Right ventricle myocardium superior (tissue), 1 donor: ENCODE measurements at places on chromosomes 7 and 10. TPM values are rescaled to one million over a fixed set of nuclear protein-coding genes. Genes with fewer than 3 reads are reported as not detected.

HTR7 gene
- 0.16 TPM for total RNA-seq

OR2A5 gene
- total RNA-seq: not detected

HOXA10 gene
- total RNA-seq: not detected

PAXIP1 gene
- total RNA-seq: 5.5 TPM

PAX4 gene
- not detected for total RNA-seq

SRGN gene
- 37.5 TPM for total RNA-seq

CYP2W1 gene
- not detected for total RNA-seq

MSRB2 gene
- total RNA-seq: 166 TPM

FGL2 gene
- 11.5 TPM for total RNA-seq

SEPHS1 gene
- 27.8 TPM for total RNA-seq

CFAP46 gene
- total RNA-seq: 1.9 TPM

TEX47 gene
- not detected for total RNA-seq

SPDYE2 gene
- not detected for total RNA-seq

CHRM2 gene
- 72.1 TPM for total RNA-seq

- no peak for DNase-seq
Measured at GRCh38 chr7:158432369-158433341, 155.0 kb downstream of the PTPRN2 start.

DNA sequence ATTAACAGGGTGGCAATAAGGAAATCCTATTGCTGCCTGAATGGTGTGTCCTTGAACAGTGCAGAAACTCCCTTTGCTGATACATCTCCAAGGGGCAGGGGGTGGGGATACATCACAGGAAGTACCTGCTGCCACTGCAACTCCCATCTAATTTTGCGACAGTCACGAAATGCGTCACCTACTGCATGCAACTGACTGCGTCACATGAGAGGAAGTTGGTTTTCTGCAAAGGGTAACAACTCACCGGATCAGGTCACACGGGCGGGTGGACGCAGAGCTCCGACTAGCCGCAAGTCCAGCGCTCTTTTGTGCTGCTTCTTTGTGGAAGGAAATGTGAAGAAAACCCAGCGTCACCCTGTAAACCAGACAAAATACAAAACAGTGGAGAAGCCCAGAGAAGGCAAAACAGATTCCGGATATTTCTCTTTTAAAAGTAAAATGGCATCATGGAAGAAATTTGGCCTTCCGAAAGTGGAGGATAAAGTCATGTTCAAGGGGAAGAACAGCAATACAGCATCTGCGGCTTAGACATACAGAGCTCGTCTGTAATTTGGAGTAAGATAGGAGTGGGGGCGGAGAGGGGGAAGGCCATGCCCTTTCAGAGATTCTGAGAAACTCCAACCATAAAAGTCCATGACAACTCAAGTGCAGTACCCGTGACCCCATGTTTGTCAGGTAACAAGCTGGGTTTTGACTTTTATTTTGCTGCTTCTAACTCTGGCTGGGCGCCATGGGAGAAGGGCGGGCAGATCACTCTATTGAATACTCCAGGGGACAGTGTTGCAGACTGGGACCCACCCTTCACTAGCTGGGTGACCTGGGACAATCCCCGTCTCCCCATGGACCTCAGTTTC, 32.3 kb upstream of the PLEKHS1 start:
- DNase-seq: no peak

DNA sequence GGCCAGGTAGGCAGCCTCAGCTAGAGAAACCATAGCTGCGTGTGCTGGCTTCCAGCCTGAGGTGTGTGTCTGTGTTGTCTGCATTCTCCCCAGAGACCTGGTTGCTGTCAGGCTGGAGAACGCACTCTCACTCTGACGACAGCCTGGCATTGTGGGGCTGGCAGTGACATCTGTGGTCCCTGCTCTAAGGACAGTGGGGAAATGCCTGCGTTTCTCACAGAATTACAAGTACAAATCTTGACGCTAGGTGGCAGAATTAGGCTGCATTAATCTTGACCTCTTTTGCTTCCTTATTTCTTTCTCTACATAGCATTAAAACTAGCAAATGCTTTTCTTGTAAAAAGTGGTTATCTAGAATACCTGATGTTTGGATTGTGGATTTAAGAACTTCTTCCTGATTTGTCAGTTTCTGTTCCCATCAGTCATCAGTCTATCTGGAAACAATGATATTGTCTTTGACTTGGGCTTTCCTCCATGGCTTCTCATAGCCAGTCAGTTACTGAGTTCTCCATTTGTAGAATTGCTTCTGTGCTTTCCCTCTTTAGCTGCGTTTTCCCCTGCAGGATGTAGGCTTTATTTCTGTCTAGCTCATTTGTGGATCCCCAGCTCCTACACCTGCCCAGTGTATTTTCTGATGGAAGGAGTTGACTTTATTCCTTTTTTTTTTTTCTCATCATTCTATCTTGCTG, 86.0 kb downstream of the FANK1 start:
- no peak for DNase-seq

GRCh38 chr10:127577376-127578258, 28.5 kb downstream of the NPS start:
- no peak for DNase-seq

- no peak for DNase-seq
Measured at GRCh38 chr10:230758-231157, 95.5 kb downstream of the ZMYND11 start.

- no peak for DNase-seq
Measured at GRCh38 chr10:32180390-32181280, 124.4 kb upstream of the KIF5B start.

DNA sequence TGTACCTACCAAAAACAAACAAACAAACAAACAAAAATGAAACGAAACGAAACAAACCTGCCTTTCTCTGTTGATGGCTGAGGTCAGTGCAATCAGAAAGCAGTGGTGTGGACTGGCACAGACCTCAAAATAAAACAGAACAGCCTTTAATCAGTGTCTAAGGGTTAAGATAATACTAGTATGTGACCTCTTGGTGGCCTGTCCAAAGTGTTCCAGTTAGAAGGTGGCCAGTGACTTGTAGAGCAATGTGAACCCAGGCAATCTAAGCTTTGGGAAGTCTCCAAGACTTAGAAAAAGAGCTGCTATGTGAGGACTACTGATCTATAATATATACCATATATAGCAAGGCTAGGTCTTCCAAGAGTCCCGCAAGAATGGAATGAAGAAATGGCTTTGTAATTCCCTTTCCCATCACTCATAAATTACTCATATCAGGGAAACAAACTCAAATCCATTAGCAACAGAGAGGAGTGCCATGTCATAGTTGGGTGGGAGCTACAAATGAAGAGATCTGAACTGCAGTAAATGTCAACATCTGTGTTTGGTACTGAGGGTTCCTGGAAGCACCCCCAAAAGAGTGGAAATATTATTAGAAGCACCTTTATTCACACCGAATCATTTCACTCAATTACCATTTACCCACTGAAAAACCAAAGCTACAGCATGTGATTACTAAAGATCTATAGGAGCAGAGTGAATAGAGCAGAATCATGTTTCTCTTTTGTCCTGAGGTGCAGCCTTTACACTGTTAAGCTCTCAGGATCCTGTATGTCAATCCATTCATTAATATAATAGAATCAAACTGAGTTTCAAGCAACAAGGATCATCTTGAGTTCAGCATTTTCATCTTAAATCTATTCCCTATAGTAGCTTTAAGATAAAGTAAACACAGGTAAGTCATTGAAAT, 28.0 kb downstream of the ABLIM1 start:
- DNase-seq: no peak

DNA sequence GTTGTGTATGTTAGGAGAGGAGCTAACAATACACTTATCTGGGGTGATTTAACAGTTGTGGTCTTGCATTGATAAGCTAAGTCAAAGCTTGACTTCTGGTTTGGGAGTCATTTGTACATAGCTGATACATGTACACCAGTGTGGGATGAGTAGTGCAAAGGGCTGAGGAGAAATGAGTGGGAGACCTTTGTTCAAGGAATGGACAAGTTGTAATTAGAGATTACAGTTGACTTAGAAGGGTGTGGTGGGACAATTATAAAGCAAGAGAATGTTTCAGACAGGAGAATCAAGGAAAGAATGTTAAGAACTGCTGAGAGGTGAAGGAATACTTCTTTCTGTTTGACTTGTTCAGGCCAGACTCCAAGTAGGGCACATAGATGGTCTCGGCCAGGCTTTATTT, 209.7 kb upstream of the STEAP4 start:
- DNase-seq: no peak

GRCh38 chr10:123097039-123097438, 38.7 kb upstream of the HMX3 start:
- DNase-seq: no peak

GRCh38 chr7:79806161-79806734, 328.4 kb upstream of the GNAI1 start:
- no peak for DNase-seq

DNA sequence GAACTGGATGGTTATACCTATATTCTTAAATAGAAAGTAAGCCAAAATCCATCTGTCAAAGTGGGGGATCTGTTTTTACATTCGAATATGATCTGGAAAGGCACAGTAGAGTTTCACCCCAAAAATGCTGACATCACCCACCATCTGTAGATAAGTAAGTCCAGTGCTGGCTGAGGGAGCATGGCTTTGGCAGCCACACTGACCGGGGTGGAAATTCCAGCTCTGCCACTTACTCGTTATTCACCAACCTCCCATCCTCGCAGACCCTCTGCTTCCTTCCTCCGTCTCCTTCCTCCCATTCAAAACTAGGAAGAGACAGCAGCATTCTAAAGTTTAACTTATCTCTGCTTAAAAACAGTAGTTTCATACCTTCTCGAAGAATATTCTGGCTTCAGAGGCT, 84.9 kb upstream of the GATA3 start:
- DNase-seq: no peak

GRCh38 chr7:133676805-133677370, 424.0 kb downstream of the EXOC4 start:
- DNase-seq: no peak

DNA sequence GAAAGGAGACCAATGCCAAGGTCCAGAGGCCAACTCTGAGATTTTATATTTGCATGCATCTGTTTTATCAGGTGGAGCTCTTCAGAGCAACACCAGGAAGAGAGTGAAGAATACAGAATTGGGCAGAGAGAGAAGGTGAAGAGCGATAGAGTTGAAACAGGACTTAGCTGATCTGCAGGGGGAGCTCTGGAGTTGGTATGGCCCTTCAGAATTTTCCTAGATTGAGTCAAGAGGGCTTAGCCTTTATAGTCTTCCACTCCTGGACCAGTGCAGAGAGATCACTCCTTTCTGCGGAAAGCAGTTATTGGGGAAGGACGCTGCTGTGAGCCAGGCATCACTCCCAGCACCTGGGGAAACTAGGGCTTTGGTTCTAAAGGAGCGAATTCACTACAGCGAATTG, 105.0 kb upstream of the DGKB start:
- DNase-seq: no peak

DNA sequence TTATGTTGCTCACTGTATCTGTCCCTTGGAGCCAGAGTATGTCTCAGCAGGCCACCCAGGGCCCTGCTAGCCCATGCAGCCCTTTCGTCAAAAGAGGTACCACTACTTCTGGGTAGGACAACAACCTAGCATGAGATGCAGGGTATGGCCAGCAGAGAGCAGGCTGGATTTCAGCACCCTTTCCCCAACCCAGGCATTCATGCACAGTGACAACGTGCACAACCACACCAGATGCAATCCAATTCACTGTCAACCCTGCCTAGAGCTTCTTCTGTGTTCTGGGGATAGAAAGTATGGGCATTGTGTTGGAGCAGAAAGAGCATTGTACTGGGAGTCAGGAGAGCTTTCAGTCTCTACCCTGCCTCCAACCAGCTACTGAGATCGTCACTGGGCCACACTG, 37.9 kb downstream of the JAZF1 start:
- no peak for DNase-seq

GRCh38 chr10:119575991-119576390, 20.8 kb downstream of the TIAL1 start:
- DNase-seq: no peak

DNA sequence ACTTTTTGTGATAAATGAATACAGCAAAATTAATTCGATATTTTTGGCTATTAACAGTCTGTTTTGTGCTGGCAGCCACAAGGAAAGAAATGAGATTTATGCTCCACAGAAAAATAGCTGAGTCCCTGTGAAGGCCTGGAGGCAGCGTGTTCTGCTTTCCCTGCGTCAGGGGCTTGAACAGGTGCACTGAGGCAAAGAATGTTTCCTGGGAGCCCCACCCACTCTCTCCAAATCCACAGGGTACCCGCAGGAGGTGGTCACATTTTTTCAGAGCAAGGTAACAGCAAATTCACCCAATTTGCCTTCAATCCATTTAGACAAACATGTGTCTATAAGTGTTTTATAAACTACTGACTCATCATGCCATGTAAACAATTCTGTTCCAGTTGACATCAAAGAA, 308.1 kb downstream of the TCERG1L start:
- no peak for DNase-seq

DNA sequence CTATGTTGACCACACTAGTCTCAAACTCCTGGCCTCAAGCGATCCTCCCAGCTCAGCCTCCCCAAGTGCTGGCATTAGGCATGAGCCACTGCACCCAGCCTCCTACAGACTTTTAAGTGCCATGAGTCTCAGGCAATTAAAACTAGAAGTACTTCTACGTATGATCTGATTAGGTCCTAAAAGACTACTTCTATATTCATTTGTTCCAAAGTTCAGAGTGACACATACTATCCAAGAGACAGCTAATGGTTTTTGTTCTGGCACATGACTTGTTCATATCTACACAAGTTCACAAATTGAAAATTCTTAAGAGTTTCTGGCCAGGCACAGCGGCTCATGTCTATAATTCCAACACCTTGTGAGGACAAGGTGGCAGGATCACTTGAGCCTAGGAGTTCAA, 11.7 kb downstream of the ARHGAP19 start:
- no peak for DNase-seq

DNA sequence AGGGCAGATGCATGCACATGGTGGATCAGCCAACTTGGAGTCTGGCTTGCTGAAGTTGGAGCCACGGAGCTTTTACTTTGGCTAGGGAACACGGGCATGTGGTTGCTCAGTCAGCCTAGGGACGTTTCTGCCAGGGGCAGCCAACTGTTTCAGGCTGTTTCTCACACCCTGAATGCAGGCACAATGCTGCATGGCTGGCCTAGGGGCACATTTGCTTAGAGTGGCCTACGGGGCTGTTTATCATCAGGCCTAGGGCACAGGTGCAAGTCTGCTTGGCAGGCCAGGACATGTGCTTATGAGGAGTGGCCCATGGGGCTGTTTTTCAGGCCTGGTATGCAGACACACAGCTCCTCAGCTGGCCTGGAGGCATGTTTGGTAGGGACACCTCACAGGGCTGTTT, 107.4 kb downstream of the GSAP start:
- DNase-seq: no peak

- DNase-seq: peak; percentile 43
Measured at GRCh38 chr10:17085011-17085725, 44.4 kb downstream of the CUBN start.

DNA sequence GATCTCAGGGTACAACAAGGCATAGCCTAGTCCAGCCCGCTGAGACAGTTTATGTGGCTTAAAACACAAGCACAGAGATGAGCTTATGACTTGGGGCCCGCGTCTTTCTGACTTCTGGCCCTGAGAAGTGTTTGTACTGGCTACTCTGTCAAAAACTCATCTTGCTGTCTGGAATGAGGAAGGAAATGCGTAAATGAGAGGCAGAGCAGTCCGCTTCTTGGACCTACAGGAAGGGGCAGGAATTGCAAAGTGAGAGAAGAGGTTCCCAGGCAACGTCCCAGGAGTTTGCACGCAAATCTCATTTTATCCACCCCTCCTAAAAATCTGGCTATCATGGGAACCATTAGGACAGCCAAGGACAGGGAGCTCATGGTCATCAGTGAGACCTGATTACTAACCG, 5.5 kb downstream of the ANXA11 start:
- DNase-seq: no peak

GRCh38 chr10:8193546-8193945, 139.1 kb downstream of the GATA3 start:
- no peak for DNase-seq

GRCh38 chr7:49580761-49581160, 192.7 kb upstream of the VWC2 start:
- DNase-seq: no peak
